Fibroblast of lung (primary cell): ENCODE measurements at places on chromosomes 6 and 20. TPM values are rescaled to one million over a fixed set of nuclear protein-coding genes. Genes with fewer than 3 reads are reported as not detected.

The HTR1E gene
- not detected in 2 replicates for total RNA-seq

The ZFP57 gene
- not detected in 2 replicates for total RNA-seq

The THEMIS gene
- not detected in 2 replicates for total RNA-seq

The CRNKL1 gene
- 32.7 and 37.8 TPM in 2 replicates for total RNA-seq

The VWA7 gene
- under 0.01 and 0.66 TPM in 2 replicates for total RNA-seq

The SLC22A2 gene
- total RNA-seq: not detected in 2 replicates

The VEGFA gene
- total RNA-seq: 150 and 208 TPM in 2 replicates

The KCNQ5 gene
- 4.6 and 4.9 TPM in 2 replicates for total RNA-seq

The ZNF165 gene
- total RNA-seq: 0.33 and 0.51 TPM in 2 replicates

The YIPF3 gene
- 83.7 and 106 TPM in 2 replicates for total RNA-seq

The MYBL2 gene
- total RNA-seq: 0.26 and 1.2 TPM in 2 replicates

The MUC22 gene
- not detected in 2 replicates for total RNA-seq

The ZC2HC1B gene
- total RNA-seq: not detected in 2 replicates

The SLC22A16 gene
- under 0.01 TPM in 1 of 2 replicates, not detected in the other for total RNA-seq

The ZNF311 gene
- 3.5 and 3.6 TPM in 2 replicates for total RNA-seq

The CCN5 gene
- total RNA-seq: 21.1 and 31.4 TPM in 2 replicates

The KHDC1 gene
- 5.1 and 5.6 TPM in 2 replicates for total RNA-seq

The PROKR2 gene
- not detected in 2 replicates for total RNA-seq

The CLVS2 gene
- under 0.01 TPM in 1 of 2 replicates, not detected in the other for total RNA-seq

The SLC24A3 gene
- 1.8 and 4.9 TPM in 2 replicates for total RNA-seq

The PAK5 gene
- total RNA-seq: not detected in 2 replicates

The RFX6 gene
- total RNA-seq: not detected in 2 replicates

The MCCD1 gene
- total RNA-seq: not detected in 2 replicates

The OSTM1 gene
- 31.3 and 31.9 TPM in 2 replicates for total RNA-seq

The DPPA5 gene
- not detected in 2 replicates for total RNA-seq

The SLC13A3 gene
- total RNA-seq: 4.1 and 5.6 TPM in 2 replicates

The IYD gene
- total RNA-seq: not detected in 2 replicates

The ANKRD66 gene
- not detected in 2 replicates for total RNA-seq

The TULP4 gene
- 88.2 and 118 TPM in 2 replicates for total RNA-seq

The TPX2 gene
- total RNA-seq: 5.4 and 21.0 TPM in 2 replicates

The SNAP91 gene
- total RNA-seq: under 0.01 and 0.17 TPM in 2 replicates

The TDRD6 gene
- 0.26 and 0.33 TPM in 2 replicates for total RNA-seq

The SAYSD1 gene
- total RNA-seq: 13.9 and 17.2 TPM in 2 replicates

The HLA-DPB1 gene
- 1.3 and 5.4 TPM in 2 replicates for total RNA-seq

The GPR63 gene
- 0.51 and 3.0 TPM in 2 replicates for total RNA-seq

The ERVFRD-1 gene
- not detected in 2 replicates for total RNA-seq

The PHACTR3 gene
- not detected in 2 replicates for total RNA-seq

The CALHM5 gene
- 4.1 and 4.4 TPM in 2 replicates for total RNA-seq

The SLC12A5 gene
- 0.26 and 0.50 TPM in 2 replicates for total RNA-seq

The MUCL3 gene
- not detected in 2 replicates for total RNA-seq

The CST9L gene
- total RNA-seq: not detected in 2 replicates

The MMP24 gene
- under 0.01 and 0.17 TPM in 2 replicates for total RNA-seq

The ELOVL2 gene
- total RNA-seq: under 0.01 and 1.0 TPM in 2 replicates

The RSPH9 gene
- 1.5 and 1.7 TPM in 2 replicates for total RNA-seq

The HS3ST5 gene
- total RNA-seq: under 0.01 TPM in 1 of 2 replicates, not detected in the other

The WFDC10B gene
- not detected in 2 replicates for total RNA-seq

The ZDHHC14 gene
- 3.5 and 4.6 TPM in 2 replicates for total RNA-seq
